ENCODE measurements at places on chromosomes 1 and 21.

DNA sequence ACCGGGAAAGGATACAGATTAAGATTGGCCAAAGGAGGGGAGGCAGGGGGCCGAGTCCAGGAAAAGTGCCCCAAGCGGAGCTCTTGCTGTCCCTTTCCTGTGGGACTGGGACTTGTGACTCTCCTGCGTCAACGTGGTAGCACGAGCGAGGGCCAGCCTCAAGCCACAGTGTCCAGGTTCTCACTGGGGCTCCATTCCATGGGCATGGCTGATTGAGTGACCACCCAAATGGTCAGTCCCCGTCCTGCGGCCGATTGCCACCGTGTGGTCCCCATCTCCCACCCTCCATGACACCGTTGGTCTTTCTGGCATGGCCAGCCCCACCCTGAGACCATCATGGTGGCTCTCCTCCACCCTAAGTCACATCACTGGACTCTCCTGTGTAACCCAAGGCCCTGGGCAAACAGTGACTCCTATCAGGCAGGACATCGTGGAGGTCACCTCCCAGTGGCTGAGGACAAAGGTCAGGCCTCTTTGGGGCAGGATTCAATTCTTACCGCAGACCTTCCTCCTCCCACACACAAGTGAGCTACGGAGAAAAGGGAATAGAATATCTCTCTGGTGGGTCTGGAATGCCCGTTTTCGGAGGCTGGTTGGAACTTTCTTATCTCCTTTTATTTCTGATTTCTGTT is 8.9 kb upstream of the C1orf174 start:
- no peak for DNase-seq

DNA sequence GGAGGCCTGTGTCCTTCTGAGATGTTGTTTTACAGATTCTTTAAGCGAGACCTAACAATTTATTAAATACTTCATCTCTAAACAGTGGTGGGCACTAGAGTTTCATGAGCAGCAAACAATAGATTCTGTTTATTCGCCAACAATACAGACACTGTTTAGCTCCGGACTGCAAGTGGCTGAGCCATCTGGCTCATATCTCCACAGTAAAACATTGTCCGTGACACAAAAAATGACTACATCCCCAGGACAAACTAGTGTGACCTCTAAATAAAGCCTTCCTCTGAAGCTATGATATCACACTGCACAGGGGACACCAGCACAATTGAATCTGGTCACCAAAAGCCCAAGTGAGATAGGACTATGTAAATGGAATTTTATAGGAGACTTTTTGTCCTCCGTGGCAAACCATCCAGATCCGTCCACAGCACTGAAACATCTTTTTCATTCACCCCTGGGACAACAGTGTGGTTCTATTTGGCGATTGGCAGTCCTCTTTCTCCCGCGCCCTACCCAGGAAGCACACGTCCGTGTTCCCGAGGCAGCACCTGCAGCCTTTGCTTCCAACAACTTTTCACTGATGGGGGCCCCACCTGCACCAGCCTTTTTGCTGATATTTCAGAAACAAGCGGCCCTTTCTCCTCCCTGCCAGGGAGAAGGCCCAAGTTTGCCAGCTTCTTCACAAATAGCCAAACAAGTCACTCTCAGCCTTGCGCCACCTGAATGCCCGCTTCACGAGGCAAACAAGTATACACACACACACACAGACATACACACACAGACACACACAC is 47.4 kb downstream of the OLIG1 start:
- DNase-seq, result no peak

DNA sequence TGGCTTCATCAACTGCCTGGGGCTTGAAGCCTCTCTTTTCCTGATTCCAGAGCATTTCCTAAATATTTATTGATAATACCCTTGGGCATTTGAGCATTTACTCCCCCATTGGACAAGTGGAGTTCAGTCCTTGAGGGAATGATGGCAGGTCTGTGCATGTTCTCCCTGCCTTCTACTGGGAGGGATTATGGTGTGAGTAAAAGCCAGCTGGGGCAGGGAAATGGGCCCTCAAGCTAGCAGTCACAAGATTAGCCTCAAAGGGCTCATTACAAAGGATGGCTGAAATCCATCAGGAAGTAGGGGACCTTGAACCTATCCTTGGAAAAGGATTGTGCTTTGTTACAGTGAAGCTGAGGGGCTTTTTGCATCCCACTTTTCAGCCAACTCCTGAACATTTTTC is 24.2 kb upstream of the OSBPL9 start:
- no peak for DNase-seq

DNA sequence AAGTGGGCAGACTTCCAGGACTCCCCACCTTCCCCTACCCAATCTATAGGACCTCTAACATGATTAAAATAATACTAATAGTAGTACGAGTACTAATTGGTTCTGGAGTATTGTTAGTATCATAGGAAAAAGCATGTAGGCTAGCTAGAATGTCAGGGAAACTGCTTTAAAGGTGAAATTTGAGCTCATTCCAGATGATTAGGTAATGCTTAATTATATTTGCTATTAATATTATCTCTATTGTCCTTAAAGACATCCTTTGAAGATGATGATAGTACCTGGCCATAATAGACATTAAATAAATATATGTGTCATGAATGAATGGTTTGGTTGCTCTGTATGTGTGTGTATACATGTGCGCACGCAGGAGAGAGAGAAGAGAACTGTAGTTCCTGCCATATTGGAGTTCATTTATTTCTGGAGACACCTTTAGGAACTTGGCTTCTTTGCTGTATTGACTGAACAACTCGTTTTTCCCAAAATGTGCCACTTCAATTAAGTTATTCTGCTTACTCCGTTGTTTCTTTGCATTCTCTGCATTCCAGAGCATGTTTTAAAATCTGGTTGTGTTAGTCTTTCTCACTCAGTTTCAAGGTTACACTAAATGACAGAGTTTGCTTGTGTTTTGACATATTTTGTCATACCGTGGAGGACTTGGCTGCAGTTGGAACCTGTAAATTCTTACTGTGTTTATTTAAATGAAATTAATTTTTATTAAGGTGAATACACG is 117.1 kb downstream of the OSBPL9 start:
- DNase-seq, result no peak
